M059J (cell line): ENCODE measurements at places on chromosomes 4 and X. TPM values are rescaled to one million over a fixed set of nuclear protein-coding genes. Genes with fewer than 3 reads are reported as not detected.

DNA sequence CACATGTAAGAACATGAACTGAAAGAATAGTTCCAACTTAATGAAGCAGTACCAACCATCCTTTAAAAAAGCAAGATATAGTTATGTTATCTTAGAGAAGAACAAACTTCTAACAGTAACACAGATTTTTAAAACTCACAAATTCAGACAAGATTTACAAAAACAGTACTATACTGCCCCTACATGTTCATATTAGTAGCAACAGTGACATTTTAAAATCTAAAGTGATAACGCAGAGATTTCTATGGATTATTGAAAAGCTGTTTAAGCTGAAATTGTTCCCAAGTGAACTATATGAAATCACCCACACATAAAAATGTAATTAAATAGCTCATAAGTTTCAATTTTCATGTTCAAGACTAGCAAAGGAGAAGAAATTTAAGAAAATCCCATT is 166.0 kb downstream of the FBXW7 start:
- no peak for DNase-seq

- DNase-seq, result peak; percentile 84
Observed at GRCh38 chr4:166128403-166128802, 255.4 kb downstream of the TLL1 start.

- peak; percentile 50 for DNase-seq
Observed at GRCh38 chrX:2595258-2595657, 94.5 kb upstream of the DHRSX start.

Gene RTL9
- total RNA-seq, result 0.02 and 0.12 TPM in 2 replicates

DNA sequence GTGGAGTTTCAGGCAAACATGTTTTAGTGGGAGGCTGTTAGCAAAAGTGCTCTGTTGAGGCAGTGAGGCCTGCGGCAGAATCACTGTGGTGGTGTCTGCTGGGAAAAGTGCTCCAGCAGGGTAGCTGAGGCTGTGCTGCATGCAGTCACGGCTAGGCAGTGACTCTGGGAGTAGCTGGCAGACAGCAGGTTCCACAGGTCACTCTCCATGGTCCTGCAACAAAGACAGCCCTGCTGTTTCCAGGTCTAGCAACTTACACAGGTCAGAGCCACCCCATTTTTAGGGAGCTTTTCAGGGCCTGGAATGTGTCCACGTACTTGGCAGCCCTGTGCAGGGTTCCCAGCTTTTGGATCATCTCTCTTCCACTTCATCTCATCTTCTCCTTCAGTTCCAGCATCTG is 184.3 kb downstream of the NAA11 start:
- DNase-seq, result peak; percentile 1

Gene MAGIX
- 0.10 and 4.3 TPM in 2 replicates for total RNA-seq

DNA sequence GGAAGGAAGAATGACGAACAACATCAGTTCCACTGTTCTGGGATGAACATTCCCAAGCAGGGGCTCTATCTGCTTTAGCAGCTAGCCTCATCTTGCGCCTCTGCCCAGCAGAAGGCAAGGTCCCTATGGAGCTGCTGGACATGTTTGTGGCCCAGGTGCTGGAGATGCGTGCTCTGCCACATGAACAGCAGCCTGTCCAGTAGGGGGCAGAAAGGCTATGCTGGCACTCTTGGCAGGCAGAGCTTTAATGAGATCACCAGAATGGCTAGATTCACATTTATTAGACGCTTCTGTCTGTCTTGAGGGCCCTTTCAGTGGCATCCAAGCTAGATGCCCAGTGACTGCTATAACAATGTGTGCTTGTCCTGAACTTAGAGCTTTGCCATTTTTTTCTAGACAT is 1826.0 kb downstream of the STIM2 start:
- DNase-seq, result peak; percentile 25

Gene DCX
- total RNA-seq, result not detected in 2 replicates

DNA sequence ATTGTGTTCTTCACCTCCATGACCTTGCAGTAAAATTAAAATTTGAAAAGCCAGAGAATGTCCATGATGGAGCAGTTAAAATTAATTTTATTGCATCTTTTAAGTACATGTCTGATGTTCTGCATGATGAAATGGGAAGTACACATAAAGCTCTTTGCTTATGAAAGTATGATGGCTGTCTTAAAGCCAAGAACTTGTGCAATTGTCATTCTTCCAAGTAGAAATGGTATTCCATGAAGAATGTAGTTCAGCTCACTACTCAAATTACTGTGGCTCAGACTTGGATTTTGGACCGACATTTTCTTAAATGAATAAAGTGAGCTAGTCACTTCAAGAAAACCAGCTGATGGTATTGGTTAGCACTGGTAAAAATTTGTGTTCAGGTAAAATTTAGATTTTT is 161.7 kb upstream of the CXCL13 start:
- no peak for DNase-seq

DNA sequence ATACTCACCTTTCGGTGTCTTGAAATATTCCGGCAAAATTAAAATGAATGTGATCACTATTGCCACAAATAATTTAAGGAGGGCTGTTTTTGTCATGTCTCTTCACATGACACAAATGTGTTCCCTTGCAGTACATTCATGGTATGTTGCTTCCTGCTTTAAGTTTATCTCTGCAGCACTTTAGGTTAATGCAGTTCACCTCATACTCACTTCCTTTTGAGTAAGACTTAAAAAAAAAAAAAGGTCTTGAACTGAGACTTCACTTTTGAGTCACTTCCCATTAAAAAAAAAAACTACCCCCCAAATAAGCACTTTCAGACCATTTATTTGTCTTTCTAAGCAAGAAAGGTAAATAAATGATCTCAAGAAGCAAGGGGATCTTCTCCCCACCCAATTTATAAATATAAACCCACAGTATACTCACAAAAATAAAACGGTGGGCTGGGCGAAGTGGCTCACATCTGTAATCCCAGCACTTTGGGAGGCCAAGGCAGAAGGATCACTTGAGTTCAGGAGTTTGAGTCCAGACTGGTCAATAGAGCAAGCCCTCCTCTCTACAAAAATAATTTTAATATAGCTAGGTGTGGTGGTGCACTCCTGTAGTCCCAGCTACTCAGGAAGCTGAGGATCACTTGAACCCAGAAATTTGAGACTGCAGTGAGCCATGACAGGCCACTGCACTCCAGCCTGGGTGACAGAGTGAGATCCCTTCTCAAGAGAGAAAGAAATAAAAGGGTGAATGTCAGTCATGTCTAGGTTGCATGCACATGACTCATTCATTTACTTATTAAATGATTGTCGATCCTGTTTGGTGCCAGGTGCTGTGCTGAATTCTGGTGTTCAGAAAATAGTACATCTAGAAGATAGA is at the start of gene TMEM156:
TMEM156 (minus strand) TSS at position 192 of the 868 bp plus-strand sequence; CDS start at position 96, 96 bp downstream.
- peak; percentile 35 for DNase-seq

Gene FAM184B
- total RNA-seq, result 0.02 TPM in 1 of 2 replicates, not detected in the other

DNA sequence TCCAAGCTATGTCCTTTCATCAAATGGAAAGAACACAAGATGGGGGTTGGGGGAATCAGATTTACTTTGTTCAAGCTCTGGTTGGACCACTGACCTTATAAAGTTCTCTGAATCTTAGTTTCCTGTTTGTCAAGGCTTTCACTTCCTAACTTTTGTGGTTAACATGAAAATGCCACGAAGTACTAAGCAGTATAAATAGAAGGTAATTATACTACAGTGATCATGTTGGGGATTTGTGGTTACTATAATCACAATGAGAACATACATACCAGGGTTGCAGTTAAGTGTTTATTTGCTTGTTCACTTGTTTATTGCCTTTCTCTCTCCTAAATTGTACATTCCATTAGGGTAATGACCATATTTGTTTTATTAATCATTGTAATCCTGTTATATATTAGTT is 53.2 kb downstream of the SPRY1 start:
- peak; percentile 68 for DNase-seq

DNA sequence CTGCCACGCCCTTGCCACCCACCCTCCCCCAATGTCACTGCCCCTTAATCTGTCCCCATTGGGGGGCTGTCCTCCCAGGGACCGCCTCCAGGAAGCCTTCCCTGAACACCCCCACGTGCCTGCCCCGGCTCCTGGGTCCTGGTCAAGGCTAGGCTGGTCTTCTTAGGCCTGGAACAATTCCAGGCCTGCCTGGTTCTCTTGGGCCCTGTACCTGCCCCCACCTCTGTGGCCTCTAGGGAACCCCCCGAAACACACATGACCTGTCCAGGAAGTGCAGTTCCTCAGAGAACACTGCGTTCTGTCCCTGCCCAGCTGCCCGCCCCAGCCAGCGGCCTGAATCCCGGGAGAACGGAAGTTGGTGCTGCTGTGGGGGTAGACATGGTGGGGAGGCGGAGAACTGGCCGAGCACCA is 5.1 kb downstream of the MXD4 start:
- DNase-seq, result no peak

Gene NSG1
- total RNA-seq, result 0.20 TPM in 1 of 2 replicates, not detected in the other
